ENCODE measurements at places on chromosomes 7 and 10.

DNA sequence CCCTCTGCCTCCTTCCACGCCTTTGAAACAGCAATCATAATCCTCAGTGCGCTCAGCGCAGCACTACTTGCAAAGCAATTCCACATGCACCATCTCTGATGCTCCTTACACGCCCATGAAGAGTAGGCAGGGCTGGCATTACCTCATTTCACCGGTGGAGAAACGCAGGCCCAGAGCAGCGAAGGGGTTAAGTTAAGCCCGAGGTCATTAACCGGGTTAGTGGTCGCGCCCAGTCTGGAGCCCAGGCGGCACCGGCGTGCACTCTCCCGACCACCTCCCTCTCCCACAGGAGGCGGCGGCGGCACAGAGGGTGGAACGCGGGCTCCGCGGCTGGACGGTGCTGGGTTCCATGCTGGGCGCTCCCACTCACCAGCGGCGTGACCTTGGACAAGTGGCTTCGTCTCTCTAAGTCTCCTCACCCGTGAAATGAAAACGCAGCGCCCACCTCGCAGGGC lies 515 bp downstream of the FASTK start:
- peaks cover 9% of the 10 kb centered on the region for H3K36me3 ChIP-seq
- no peaks in the 10 kb centered on the region for H3K27me3 ChIP-seq
- no peak for DNase-seq
- H3K27ac ChIP-seq = peak overlapping the region; percentile 90

GRCh38 chr10:5514226-5514850 lies 10.4 kb upstream of the CALML3 start:
- H3K4me1 ChIP-seq = peaks cover 6% of the 10 kb centered on the region
- H3K27ac ChIP-seq = no peak overlapping the region
- DNase-seq = no peak

DNA sequence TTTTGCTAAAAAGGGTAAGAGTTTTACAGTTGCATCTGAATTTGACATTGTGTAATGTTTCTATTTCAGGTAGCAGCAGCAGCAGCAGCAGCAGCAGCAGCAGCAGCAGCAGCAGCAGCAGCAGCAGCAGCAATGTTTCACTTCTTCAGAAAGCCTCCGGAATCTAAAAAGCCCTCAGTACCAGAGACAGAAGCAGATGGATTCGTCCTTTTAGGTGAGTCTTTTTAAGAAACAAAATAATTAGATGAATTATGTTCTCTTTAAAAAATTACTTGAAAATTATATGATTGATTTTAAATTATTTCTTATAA lies 32.6 kb downstream of the UMAD1 start:
- no peak for DNase-seq
- H3K4me3 ChIP-seq = no peak overlapping the region
- no peak overlapping the region for H3K27ac ChIP-seq
- H3K36me3 ChIP-seq = peaks cover 13% of the 10 kb centered on the region
- no peaks in the 10 kb centered on the region for H3K27me3 ChIP-seq

DNA sequence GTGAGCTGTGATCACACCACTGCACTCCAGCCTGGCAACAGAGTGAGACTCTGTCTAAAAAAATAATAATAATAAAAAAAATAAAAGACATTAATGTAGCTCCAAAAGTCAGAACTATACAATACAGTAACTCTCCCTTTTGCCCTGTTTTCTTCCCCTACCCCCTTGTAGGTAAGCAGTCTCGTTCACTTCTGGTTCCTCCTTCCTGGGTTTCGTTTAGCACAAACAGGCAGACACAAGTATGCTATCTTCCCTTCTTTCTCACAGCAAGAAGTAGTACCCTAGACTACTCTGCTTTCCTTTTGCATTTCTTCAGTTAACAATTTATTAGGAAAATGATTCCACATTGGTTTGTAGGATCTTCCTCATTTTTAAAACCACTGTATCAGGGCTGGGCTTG lies 33.1 kb downstream of the PDSS1 start:
- no peaks in the 10 kb centered on the region for H3K36me3 ChIP-seq
- H3K27ac ChIP-seq = no peak overlapping the region
- DNase-seq = no peak
- no peaks in the 10 kb centered on the region for H3K4me1 ChIP-seq

- H3K4me3 ChIP-seq = peak within 1 kb of the TSS; percentile 34
- H3K27me3 ChIP-seq = peaks cover 10% of the 10 kb centered on the region
- no peak within 1 kb of the TSS for H3K27ac ChIP-seq
- H3K36me3 ChIP-seq = no peaks in the 10 kb centered on the region
- peak; percentile 71 for DNase-seq
- H3K4me1 ChIP-seq = peaks cover 16% of the 10 kb centered on the region
Observed at GRCh38 chr10:62268399-62269114, at the start of gene RTKN2. TSS of gene RTKN2 (minus strand) at chr10:62268844. CDS start at chr10:62268610, 234 bp downstream.

- no peak overlapping the region for H3K27ac ChIP-seq
- no peaks in the 10 kb centered on the region for H3K27me3 ChIP-seq
- no peaks in the 10 kb centered on the region for H3K36me3 ChIP-seq
- no peak overlapping the region for H3K4me3 ChIP-seq
Observed at GRCh38 chr10:12603766-12604470, 254.6 kb downstream of the CAMK1D start.

GRCh38 chr10:97823734-97824133 lies 25.9 kb upstream of the GOLGA7B start:
- no peak overlapping the region for H3K27ac ChIP-seq
- H3K27me3 ChIP-seq = no peaks in the 10 kb centered on the region
- DNase-seq = no peak
- H3K4me1 ChIP-seq = peaks cover 11% of the 10 kb centered on the region

- H3K27me3 ChIP-seq = no peaks in the 10 kb centered on the region
- H3K27ac ChIP-seq = peak overlapping the region; percentile 83
- H3K4me1 ChIP-seq = peaks cover 64% of the 10 kb centered on the region
Observed at GRCh38 chr7:150735596-150736358, 1.4 kb upstream of the GIMAP5 start.

GRCh38 chr10:112526139-112526538 lies 79.1 kb downstream of the VTI1A start:
- H3K36me3 ChIP-seq = no peaks in the 10 kb centered on the region
- no peak for DNase-seq
- peaks cover 9% of the 10 kb centered on the region for H3K4me1 ChIP-seq
- no peak overlapping the region for H3K4me3 ChIP-seq
- no peak overlapping the region for H3K27ac ChIP-seq

DNA sequence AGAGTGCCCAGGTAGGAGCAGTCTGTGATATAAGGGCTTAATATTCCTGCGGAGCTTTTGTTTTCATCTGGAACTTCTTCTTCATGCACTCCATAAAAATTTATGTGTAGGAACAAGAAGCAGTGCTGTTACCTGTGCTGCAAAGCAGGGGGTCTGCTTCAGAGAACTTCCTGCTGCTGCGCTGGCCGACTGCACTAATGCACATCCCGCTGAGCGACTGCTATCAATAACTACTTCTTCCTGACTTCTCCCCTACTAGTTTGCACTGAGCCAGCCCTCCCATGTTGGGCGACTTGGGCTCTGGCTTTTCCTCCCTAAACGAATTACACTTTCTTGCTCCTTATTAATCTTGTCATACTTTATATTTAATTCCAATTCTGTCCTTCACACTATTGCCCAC lies 150.3 kb downstream of the NEBL start:
- no peaks in the 10 kb centered on the region for H3K27me3 ChIP-seq
- no peak overlapping the region for H3K27ac ChIP-seq
- no peaks in the 10 kb centered on the region for H3K4me1 ChIP-seq
- no peaks in the 10 kb centered on the region for H3K36me3 ChIP-seq
- DNase-seq = no peak
- no peak overlapping the region for H3K4me3 ChIP-seq

- no peaks in the 10 kb centered on the region for H3K4me1 ChIP-seq
- no peaks in the 10 kb centered on the region for H3K27me3 ChIP-seq
- DNase-seq = no peak
Observed at GRCh38 chr10:66218981-66219587, 706.8 kb upstream of the LRRTM3 start.

DNA sequence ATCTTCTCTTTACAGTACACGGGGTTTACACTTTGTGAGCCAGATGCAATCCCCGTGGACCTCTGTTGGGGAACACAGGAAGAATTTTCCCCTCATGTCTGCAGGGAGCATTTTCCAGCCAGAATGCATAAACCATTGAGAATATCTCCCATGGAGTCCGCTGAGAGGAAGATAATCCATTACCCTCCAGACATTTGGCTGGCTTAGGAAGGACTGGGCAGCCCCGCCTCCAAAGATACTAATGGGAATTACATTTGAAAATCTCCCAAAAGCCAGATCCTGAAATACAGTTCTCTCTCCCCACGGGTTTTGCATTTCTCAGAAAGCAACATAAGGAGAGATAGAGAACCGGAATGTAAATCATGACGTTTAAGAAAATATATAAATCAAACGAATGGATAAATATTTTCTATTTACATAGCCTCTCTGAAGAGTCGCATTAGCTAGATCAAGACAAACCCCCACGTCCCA lies 53.5 kb downstream of the TRIL start:
- H3K27me3 ChIP-seq = no peaks in the 10 kb centered on the region
- H3K27ac ChIP-seq = no peak overlapping the region
- DNase-seq = no peak
- H3K4me3 ChIP-seq = no peak overlapping the region

- H3K4me1 ChIP-seq = peaks cover 10% of the 10 kb centered on the region
- no peaks in the 10 kb centered on the region for H3K36me3 ChIP-seq
- no peak overlapping the region for H3K4me3 ChIP-seq
- DNase-seq = no peak
Observed at GRCh38 chr10:62643606-62644587, 160.6 kb upstream of the ADO start.

DNA sequence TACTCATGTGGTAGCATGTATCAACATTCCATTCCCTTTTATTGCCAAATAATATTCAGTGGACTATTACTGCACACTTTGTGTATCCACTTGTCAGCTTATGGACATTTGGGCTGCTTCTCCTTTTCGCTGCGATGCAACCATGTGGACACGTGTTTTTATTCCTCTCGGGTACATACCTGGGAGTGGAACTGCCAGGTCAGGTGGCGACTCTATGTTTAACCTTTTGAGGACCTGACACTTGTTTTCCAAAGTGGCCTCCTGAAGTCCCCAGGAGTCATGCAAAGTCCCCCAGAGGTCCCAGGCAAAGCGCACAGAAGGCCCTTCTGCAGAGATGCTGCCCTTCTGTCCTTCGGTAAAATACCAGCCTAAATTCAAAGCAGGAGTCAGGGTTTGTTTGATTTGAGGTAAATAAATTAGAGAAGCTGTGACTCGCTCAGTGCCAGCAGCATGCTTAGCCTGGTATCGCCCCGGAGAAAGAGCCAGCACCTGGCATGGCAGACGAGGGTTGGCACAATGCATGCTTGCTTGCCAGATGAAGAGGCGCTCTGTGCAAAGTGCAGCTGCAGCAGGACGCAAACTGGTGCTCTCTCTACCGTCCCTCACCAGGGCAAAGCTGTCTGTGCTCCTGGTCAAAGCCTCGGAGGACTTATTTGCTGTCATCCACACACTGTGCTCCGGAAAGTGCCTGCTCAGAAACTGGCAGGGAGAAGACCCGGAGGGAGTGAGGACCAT lies 37.8 kb downstream of the HIPK2 start:
- H3K36me3 ChIP-seq = no peaks in the 10 kb centered on the region
- no peaks in the 10 kb centered on the region for H3K27me3 ChIP-seq
- H3K4me3 ChIP-seq = no peak overlapping the region
- no peak for DNase-seq

GRCh38 chr7:135855846-135856245 lies 107.2 kb upstream of the FAM180A start:
- H3K36me3 ChIP-seq = no peaks in the 10 kb centered on the region
- H3K4me3 ChIP-seq = no peak overlapping the region
- H3K27ac ChIP-seq = no peak overlapping the region
- peaks cover 6% of the 10 kb centered on the region for H3K4me1 ChIP-seq
- DNase-seq = no peak
- H3K27me3 ChIP-seq = no peaks in the 10 kb centered on the region

- H3K4me1 ChIP-seq = peaks cover 22% of the 10 kb centered on the region
- no peaks in the 10 kb centered on the region for H3K36me3 ChIP-seq
- H3K4me3 ChIP-seq = no peak overlapping the region
- no peaks in the 10 kb centered on the region for H3K27me3 ChIP-seq
- H3K27ac ChIP-seq = no peak overlapping the region
- no peak for DNase-seq
Observed at GRCh38 chr10:60661637-60662036, 116.6 kb upstream of the CDK1 start.

DNA sequence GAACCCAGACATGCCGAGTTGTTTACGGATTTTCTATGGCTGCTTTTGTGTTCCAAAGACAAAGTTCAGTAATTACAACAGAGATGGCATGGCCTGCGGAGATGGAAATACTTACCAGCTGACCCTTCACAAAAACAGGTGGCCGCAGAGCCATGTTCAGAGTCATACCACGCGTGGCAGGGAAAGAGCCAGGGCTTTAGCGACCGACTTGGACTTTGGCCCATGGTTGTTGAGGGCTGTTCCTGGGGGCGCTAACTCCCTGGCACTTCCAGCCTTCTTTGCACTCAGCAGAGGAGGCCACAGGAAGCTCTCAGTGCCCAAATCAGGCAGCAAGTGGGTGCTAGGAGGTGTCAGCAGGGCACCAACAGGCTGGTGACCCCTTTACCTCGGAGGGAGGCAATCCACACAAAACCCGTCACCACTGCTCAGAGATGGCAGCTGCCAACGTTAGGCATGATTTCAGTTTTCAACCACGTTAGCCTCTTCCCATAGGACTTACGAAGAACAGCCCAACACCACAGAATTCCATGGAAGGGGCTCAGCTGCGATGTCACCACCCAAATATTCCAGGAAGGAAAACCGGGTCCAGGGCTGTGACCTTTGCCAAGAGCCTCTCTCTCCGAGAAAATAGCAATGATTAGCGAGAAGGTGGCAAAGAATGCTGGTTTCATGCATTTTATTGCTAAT lies 21.4 kb upstream of the CNPY1 start:
- H3K27ac ChIP-seq = no peak overlapping the region
- no peaks in the 10 kb centered on the region for H3K36me3 ChIP-seq
- no peak overlapping the region for H3K4me3 ChIP-seq
- no peaks in the 10 kb centered on the region for H3K4me1 ChIP-seq
- H3K27me3 ChIP-seq = no peaks in the 10 kb centered on the region
- no peak for DNase-seq

GRCh38 chr10:110456046-110456445 lies 41.7 kb upstream of the DUSP5 start:
- H3K36me3 ChIP-seq = no peaks in the 10 kb centered on the region
- no peak overlapping the region for H3K4me3 ChIP-seq
- peaks cover 48% of the 10 kb centered on the region for H3K4me1 ChIP-seq

- no peaks in the 10 kb centered on the region for H3K27me3 ChIP-seq
- H3K36me3 ChIP-seq = no peaks in the 10 kb centered on the region
- no peak overlapping the region for H3K4me3 ChIP-seq
- no peaks in the 10 kb centered on the region for H3K4me1 ChIP-seq
Observed at GRCh38 chr7:111059833-111060232, 31.1 kb upstream of the LRRN3 start.

GRCh38 chr7:99679400-99680191 lies at the start of gene CYP3A5:
TSS of gene CYP3A5 (minus strand) at chr7:99679996. CDS start at chr7:99679896, 100 bp downstream.
- DNase-seq = no peak
- no peak within 1 kb of the TSS for H3K27ac ChIP-seq
- no peaks in the 10 kb centered on the region for H3K36me3 ChIP-seq
- peaks cover 6% of the 10 kb centered on the region for H3K4me1 ChIP-seq

GRCh38 chr10:35135861-35136260 lies 9.2 kb downstream of the CREM start:
- peaks cover 52% of the 10 kb centered on the region for H3K4me1 ChIP-seq
- peak overlapping the region; percentile 47 for H3K27ac ChIP-seq
- no peaks in the 10 kb centered on the region for H3K36me3 ChIP-seq
- H3K27me3 ChIP-seq = no peaks in the 10 kb centered on the region
- DNase-seq = peak; percentile 26

Data from CD4-positive, alpha-beta memory T cell (primary cell).